Activated T-helper 2 cell treated with anti-CD3 and anti-CD28 coated beads, Interferon-gamma antibody, Interleukin-2, Interleukin-4, amounts not matched to agents 10 μg/mL and 5 μg/mL and 100 μg/mL, durations not matched to agents 14 hours and 24 hours and 36 hours (primary cell): ENCODE measurements at places on chromosomes 4 and X. TPM values are rescaled to one million over a fixed set of nuclear protein-coding genes. Genes with fewer than 3 reads are reported as not detected.

- H3K36me3 ChIP-seq, result peaks cover 41% of the 10 kb centered on the region
- H3K27ac ChIP-seq, result no peak overlapping the region
- no peaks in the 10 kb centered on the region for H3K27me3 ChIP-seq
Measured at GRCh38 chrX:119783026-119783425, 8.4 kb downstream of the RPL39 start.

DNA sequence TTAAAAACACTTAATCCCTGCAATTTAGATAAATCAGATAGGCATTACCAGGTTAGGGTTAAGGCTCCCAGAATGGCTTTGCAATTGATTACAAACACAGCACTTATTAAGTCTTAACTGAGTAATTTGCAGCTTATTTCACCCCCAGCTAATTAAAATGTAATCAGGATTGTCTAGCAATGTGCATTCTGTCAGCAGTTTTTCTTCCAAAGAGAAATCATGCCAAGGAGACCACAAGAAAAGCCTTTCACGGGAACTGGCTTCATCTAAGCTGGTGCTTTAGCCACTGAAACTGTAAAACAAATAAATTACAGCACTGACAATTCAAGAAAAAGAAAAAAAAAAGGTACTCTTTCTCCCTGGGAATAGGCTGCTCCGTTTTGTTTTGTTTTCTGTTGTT, 2.1 kb downstream of the ANOS1 start:
- no peak overlapping the region for H3K4me3 ChIP-seq
- H3K36me3 ChIP-seq, result no peaks in the 10 kb centered on the region
- H3K4me1 ChIP-seq, result no peaks in the 10 kb centered on the region
- no peak for DNase-seq
- no peak overlapping the region for H3K27ac ChIP-seq
- peaks cover 30% of the 10 kb centered on the region for H3K27me3 ChIP-seq

Gene TLR2
- 0.25 and 1.1 TPM in 2 replicates for total RNA-seq

Gene ENPP6
- total RNA-seq, result 0.14 and 0.41 TPM in 2 replicates

Gene NPY1R
- not detected in 2 replicates for total RNA-seq

- no peaks in the 10 kb centered on the region for H3K27me3 ChIP-seq
- H3K4me3 ChIP-seq, result no peak overlapping the region
- H3K27ac ChIP-seq, result no peak overlapping the region
- H3K4me1 ChIP-seq, result peaks cover 2% of the 10 kb centered on the region
- DNase-seq, result no peak
- no peaks in the 10 kb centered on the region for H3K36me3 ChIP-seq
Measured at GRCh38 chr4:56129431-56129861, 180.7 kb downstream of the CEP135 start.

DNA sequence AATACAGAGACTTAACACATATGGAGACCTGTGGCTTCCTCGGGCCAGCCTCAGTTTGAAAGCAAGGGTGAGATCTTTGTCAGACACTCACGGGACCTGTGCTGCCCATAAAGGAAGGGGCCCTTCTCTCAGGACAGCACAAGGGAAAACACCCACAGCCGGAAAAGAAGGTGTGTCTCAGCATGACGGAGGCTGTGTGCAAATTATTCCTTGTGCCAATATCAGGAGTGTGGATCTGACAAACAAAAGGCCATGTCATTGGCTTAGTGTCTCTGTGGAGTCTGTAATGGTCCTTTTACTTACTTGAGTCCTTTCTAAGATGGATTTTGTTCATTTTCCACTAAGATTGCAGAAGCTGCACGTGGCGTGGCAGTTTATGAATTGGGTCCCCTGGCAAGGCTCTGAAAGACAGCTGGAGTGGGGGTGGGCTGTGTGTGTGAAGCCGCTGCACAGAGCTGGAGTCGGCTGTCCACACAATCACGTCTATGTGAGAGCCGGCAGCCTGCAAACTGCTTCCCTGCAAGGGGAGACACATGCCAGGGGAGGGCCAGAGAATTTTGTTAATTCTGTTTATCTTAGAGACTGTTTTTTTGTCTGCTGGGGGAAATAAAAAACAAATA, 1.9 kb downstream of the ENPP6 start:
- no peak overlapping the region for H3K27ac ChIP-seq
- no peaks in the 10 kb centered on the region for H3K4me1 ChIP-seq
- no peak for DNase-seq
- no peaks in the 10 kb centered on the region for H3K36me3 ChIP-seq

DNA sequence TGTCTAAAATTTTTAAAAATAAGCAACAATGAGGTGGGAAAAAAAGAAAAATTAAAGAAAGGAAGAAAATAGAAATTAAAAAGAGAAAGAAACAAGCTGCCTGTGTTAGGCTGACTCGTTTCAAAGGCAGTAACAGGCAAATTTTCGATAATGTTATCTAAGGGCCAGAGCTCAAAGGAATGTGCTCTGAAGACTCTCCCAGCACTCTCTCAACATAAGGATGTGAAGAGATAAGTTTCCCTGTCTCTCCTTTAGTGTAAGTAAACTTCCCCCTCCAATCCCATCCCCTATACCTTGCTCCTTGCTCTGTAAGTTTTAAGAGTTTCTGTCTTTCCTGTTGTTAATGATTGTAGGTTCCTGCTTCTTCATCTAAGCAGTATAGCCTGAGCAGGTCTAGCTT, 172.8 kb downstream of the TEX13C start:
- H3K27ac ChIP-seq, result no peak overlapping the region
- H3K4me3 ChIP-seq, result no peak overlapping the region
- H3K4me1 ChIP-seq, result no peaks in the 10 kb centered on the region
- DNase-seq, result no peak

Gene NAA15
- total RNA-seq, result 86.7 and 97.4 TPM in 2 replicates

DNA sequence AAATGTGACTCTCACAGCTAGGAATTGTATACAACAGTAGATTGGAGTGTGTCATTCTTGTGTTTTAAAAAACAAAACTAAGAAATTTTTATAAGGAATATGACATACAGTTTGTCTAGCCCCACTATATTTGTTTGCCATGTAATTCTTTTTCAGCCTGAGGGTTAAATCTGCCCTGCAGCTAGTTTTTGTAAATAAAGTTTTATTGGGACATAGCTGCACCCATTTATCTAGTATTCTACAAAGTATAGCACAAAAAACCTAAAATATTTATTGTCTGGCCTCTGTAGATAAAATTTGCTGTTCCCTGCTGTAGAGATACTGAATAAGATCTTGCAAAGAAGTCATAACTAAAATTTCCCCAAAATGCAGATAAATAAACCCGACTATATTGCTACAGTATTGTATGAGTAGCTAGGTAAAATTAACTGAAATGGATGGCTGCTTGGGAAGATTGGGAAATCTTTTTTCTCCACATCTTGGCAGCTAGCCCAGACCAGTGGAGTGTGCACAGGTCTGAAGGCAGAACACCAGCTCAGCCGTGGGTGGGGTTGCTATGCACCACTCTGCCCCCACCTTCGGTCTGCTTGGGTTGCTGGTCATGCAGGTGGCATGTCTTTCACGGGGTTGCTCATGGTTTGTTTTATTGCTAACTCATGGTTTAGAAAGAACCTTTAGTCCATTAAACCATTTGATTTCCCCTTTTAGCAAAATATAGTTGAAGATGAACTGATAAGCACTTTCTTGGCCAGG, 127.9 kb downstream of the KLHL8 start:
- H3K36me3 ChIP-seq, result peaks cover 34% of the 10 kb centered on the region
- DNase-seq, result no peak
- H3K27me3 ChIP-seq, result no peaks in the 10 kb centered on the region
- H3K4me1 ChIP-seq, result peaks cover 25% of the 10 kb centered on the region
- no peak overlapping the region for H3K4me3 ChIP-seq

- DNase-seq, result no peak
- H3K27ac ChIP-seq, result no peak overlapping the region
- H3K36me3 ChIP-seq, result no peaks in the 10 kb centered on the region
- no peaks in the 10 kb centered on the region for H3K27me3 ChIP-seq
- no peaks in the 10 kb centered on the region for H3K4me1 ChIP-seq
Measured at GRCh38 chrX:151745651-151746050, 11.1 kb downstream of the CNGA2 start.

- H3K27ac ChIP-seq, result no peak overlapping the region
- H3K4me3 ChIP-seq, result no peak overlapping the region
- H3K4me1 ChIP-seq, result no peaks in the 10 kb centered on the region
- no peaks in the 10 kb centered on the region for H3K27me3 ChIP-seq
- H3K36me3 ChIP-seq, result no peaks in the 10 kb centered on the region
Measured at GRCh38 chr4:182010876-182011275, 232.3 kb upstream of the TENM3 start.

DNA sequence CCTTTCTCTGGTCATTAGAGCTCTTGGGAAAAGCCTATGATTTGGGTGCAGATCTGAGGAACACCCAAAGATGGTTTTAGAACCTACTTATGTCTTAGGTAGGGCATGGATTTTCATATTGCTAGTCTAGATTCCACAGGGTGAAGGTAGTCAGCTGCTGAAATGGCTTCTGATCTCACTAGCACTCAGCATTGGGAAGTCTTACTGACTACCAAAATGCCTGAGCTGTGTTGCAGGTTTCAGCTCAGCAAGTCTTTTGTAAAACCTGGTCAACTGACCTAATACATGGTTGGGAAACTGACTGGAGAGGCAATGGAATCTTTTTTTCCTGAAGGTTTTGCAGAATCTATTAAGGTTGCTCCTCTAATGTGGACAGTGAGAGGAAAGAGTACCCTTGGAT, 136.4 kb downstream of the CCNG2 start:
- no peak for DNase-seq
- H3K27me3 ChIP-seq, result peaks cover 6% of the 10 kb centered on the region
- H3K27ac ChIP-seq, result no peak overlapping the region
- no peaks in the 10 kb centered on the region for H3K4me1 ChIP-seq

DNA sequence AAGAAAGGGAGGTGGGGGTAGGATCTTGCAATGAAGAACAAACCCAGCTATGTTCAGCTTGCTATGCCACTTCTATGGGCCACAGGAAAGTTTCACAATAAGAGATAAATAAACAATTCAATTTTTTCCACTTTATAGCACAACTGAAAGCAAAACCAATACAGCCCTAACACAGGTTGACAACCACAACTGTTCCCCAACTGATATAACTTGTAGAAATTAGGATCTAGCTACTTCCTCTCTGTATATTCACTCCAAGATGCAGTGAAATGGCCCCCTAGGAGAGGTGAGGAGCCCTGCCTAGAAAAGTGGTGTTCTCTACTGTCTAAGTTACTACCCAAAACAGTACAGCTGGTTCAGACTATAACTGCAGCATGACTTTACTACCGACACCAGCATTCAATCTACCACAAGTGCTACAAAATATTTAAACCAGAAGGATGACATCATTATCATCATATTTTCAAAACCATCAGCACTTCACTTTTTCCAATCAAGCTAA, 77.0 kb downstream of the FBXW7 start:
- no peaks in the 10 kb centered on the region for H3K27me3 ChIP-seq
- DNase-seq, result no peak
- no peak overlapping the region for H3K4me3 ChIP-seq
- peaks cover 59% of the 10 kb centered on the region for H3K4me1 ChIP-seq
- peak overlapping the region; percentile 77 for H3K27ac ChIP-seq
- peaks cover 5% of the 10 kb centered on the region for H3K36me3 ChIP-seq

GRCh38 chr4:14008494-14008893, 381.0 kb upstream of the BOD1L1 start:
- H3K36me3 ChIP-seq, result no peaks in the 10 kb centered on the region
- no peaks in the 10 kb centered on the region for H3K4me1 ChIP-seq
- no peaks in the 10 kb centered on the region for H3K27me3 ChIP-seq
- no peak overlapping the region for H3K27ac ChIP-seq
- H3K4me3 ChIP-seq, result no peak overlapping the region

DNA sequence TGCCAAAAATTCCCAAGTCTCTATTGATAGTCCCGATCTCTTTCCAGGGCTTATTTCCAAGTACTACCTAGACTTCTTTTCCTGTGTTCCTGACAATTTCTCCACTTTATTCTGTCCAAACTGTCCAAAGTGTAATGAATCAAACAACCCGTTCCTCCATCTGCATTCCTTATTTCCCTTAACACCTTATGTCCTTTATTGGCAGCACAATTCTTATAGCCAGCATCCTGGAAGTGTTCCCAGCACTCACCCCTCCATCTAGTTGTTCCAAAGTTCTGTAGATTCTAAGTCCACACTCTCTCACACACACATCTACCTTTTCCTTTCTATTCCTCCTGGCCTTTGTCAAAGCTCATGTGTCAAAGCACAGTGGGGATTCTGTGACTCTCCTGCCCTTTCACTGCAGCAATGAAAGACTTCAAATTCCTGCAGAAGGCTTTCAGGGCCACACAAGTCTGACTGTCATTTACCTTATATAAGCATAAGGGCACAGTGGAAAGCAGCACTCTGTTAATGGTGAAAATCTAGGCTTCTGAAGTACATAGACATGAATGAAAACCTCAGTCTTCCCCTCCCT, 22.1 kb downstream of the LIMCH1 start:
- DNase-seq, result no peak
- no peaks in the 10 kb centered on the region for H3K27me3 ChIP-seq
- no peak overlapping the region for H3K27ac ChIP-seq
- no peaks in the 10 kb centered on the region for H3K36me3 ChIP-seq
- no peaks in the 10 kb centered on the region for H3K4me1 ChIP-seq
- H3K4me3 ChIP-seq, result no peak overlapping the region

Gene P2RY10
- total RNA-seq, result 55.6 and 65.7 TPM in 2 replicates

Gene ARHGAP36
- not detected in 2 replicates for total RNA-seq

Gene VCX2
- not detected in 2 replicates for total RNA-seq

DNA sequence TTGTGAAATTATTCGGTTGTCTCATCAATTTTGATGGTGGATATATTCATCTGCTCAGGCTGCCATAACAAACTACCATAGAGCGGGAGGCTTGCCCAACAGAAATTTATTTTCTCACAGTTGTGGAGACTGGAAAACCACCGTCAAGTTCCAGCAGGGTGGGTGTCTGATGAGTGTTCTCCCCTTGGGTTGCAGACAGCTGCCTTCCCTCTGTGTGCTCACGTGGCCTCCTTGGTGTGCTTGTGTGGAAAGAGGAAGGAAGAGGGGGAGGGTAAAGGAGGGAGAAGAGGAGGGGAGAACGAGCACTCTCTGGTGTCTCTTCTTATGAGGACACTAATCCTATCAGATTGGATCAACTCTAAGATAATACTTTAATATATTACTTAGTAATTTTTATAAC, 123.8 kb upstream of the TEX13D start:
- no peak overlapping the region for H3K4me3 ChIP-seq
- H3K27me3 ChIP-seq, result peaks cover 5% of the 10 kb centered on the region
- no peak overlapping the region for H3K27ac ChIP-seq
- DNase-seq, result no peak
- H3K4me1 ChIP-seq, result peaks cover 18% of the 10 kb centered on the region

Gene ADH1C
- not detected in 2 replicates for total RNA-seq

GRCh38 chrX:150845091-150845490, 53.4 kb downstream of the CD99L2 start:
- DNase-seq, result no peak
- H3K27me3 ChIP-seq, result no peaks in the 10 kb centered on the region
- peaks cover 7% of the 10 kb centered on the region for H3K4me1 ChIP-seq

- H3K36me3 ChIP-seq, result no peaks in the 10 kb centered on the region
- no peaks in the 10 kb centered on the region for H3K4me1 ChIP-seq
- peaks cover 34% of the 10 kb centered on the region for H3K27me3 ChIP-seq
- DNase-seq, result no peak
- H3K4me3 ChIP-seq, result no peak overlapping the region
Measured at GRCh38 chr4:140186651-140187315, 32.8 kb upstream of the MAML3 start.

- no peak for DNase-seq
- H3K27me3 ChIP-seq, result peaks cover 9% of the 10 kb centered on the region
- H3K36me3 ChIP-seq, result peaks cover 2% of the 10 kb centered on the region
- no peak overlapping the region for H3K27ac ChIP-seq
- H3K4me1 ChIP-seq, result peaks cover 28% of the 10 kb centered on the region
Measured at GRCh38 chr4:168845897-168846296, 164.2 kb downstream of the CBR4 start.

Gene IL15
- 0.16 and 0.59 TPM in 2 replicates for total RNA-seq

Gene RS1
- not detected in 2 replicates for total RNA-seq
